ENCODE measurements at places on chromosomes 5 and 9.

GRCh38 chr9:79233542-79233941 lies 338.2 kb upstream of the TLE4 start:
- DNase-seq, result no peak

- DNase-seq, result peak; percentile 64
Measured at GRCh38 chr9:18442629-18443491, 31.1 kb upstream of the ADAMTSL1 start.

DNA sequence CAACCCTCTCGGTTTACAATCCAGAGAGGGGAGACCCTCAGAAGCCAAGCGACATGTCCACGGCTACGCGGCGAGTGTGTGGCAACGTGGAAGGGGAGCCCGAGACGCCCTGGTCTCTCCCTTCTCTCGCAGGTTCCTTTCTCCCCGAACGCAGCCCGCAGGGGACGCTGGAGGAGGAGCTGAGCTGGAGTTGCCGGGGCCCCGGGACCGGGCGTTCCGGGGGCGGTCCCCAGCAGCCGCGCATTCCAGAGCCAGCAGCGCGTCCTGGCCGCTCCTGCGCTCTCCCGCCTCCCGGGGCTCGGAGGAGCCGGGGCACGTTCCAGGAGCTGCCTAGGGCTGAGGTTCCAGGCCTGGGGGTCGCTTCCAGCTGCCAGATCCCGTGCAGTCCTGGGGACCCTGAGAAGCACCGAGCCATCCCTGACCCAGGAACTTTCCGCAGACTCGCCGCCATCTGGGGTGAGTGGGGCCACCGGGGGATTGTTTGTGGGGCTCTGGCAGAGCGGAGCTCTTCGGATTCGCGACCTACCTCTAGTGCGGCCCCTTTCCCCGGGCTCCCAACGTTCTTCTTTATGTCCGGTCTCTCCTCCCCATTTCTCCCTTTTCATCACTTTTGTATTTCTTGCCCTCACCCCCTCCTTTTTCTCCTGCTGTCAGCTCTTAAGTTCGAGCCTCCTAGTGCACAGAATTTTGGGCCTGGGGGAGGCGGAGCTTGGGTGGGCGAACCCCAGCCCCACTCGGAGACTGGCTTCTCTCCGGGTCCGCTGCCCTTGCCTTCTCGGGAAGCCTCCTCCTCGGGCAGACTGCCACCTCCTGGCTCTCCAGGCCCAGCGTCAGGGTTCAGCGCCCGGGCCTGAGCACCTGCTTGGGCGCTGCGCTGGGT lies at the start of gene SMIM3:
Gene SMIM3, plus strand, starts transcription at position 241 of the 880 bp plus-strand sequence. CDS start 16,684 bp downstream, outside the sequence.
- DNase-seq, result peak; percentile 71

DNA sequence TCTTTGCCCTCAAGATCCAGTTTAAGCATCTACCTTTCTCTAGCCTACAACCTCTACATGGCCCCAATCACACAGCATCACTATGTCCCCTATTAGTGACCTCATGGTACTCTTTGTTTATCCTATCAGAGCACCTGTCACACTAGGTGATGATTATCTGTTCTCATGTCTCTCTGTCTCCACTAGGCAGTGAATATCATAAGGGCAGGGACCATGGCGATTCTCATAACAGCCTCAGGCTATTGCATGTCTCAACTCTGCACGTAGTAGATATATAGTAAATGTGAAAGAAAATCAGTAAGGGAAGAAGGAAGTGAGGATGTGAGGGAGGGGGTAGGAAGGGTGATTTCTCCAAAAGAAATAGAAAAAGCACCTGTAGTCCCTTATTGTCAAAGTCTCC lies 311.0 kb downstream of the NSG2 start:
- DNase-seq, result no peak

- DNase-seq, result no peak
Measured at GRCh38 chr5:172550996-172551395, 90.1 kb upstream of the NEURL1B start.

DNA sequence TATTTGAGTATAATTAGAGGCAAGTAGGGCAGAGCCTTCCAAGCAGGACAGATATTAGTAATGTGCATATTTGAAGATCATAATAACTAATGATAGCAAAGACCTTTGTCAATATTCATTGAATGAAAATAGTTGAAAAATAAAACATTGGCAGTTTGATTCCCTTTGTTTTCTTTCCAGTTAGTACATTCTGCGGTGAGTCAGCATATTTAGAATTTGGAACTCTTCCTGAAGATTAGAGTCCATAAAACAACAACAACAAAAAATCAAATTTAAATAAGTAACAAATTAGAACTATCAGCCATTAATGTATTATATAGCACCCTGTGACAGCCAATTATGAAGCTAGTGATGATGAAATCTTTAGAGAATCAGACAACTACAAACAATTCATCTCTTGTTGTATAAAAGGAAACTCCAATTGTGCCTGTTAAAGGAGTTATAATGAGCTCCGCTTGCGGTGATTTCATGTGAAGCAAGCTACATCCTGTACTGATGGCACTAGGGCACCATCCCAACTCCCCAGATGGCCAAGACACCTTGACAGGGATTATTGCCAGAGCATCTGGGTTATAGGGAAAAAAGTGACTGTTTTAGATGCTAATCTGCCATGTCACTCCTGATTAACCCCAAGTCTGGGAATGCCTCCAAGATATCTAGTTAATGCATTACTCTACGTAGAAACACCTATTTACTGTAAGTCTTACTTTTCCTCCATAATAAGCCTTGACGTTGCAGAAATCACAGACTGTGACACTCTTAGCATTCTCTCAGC lies 6.8 kb downstream of the IFNA8 start:
- peak; percentile 33 for DNase-seq

DNA sequence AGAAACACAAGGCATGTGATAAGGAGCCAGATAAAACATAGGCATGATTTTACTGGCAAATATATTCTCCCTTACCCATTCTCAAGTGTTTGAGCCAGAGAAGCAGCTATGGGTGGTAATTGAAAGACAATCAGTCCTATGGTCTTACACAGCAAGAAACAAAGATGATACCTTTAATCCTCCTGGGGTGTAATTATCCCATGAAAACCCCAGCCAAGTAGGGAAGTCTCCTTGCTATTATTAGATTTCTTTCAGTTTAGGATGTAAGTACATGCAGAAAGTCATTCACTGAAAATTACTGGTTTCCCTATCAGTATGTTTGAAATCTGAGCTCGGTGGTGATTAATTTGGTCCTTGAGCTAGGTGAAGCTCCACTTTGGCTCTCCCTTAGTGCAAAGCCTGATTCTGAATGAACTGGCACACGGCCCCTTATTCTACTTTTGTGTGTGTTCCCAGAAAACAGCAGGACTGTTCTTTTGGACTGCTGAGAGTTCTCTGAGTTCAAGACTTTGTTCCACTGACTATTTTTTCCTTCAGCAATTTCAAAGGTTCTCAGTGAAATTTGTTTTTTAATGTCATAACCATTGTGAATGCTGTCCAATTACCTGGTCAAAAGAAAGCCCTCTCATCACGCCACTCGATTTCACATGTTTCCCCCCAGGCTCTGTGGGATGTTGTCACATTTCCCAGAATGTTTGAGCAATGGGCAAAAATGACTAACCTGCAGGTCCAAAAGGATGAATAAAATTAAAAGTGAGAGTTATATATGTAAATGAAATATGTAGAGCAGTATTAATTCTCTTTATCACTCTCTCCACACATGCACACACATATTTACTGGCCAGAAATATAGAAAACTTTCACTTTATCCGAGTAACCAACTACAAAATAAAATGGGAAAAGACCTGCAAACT lies 343.0 kb downstream of the RAB3C start:
- DNase-seq, result no peak
